ENCODE measurements at places on chromosomes 5 and 9. TPM values are rescaled to one million over a fixed set of nuclear protein-coding genes. Genes with fewer than 3 reads are reported as not detected.

The MSMP gene
- 1.1 TPM for total RNA-seq

The ARHGEF39 gene
- total RNA-seq, result 6.4 TPM

The NMUR2 gene
- 0.09 TPM for total RNA-seq

The ST6GALNAC4 gene
- 42.1 TPM for total RNA-seq

The ZNF883 gene
- 4.5 TPM for total RNA-seq

The SHB gene
- 54.5 TPM for total RNA-seq

The CDH9 gene
- total RNA-seq, result not detected

The PTGS1 gene
- total RNA-seq, result 24.1 TPM

The SLC25A2 gene
- total RNA-seq, result not detected

The HSD17B4 gene
- 379 TPM for total RNA-seq

The ECSCR gene
- 9.4 TPM for total RNA-seq

The GAPVD1 gene
- 45.8 TPM for total RNA-seq

The GRM6 gene
- not detected for total RNA-seq

The GLIPR2 gene
- total RNA-seq, result 17.0 TPM

The FKBP15 gene
- 28.9 TPM for total RNA-seq

DNA sequence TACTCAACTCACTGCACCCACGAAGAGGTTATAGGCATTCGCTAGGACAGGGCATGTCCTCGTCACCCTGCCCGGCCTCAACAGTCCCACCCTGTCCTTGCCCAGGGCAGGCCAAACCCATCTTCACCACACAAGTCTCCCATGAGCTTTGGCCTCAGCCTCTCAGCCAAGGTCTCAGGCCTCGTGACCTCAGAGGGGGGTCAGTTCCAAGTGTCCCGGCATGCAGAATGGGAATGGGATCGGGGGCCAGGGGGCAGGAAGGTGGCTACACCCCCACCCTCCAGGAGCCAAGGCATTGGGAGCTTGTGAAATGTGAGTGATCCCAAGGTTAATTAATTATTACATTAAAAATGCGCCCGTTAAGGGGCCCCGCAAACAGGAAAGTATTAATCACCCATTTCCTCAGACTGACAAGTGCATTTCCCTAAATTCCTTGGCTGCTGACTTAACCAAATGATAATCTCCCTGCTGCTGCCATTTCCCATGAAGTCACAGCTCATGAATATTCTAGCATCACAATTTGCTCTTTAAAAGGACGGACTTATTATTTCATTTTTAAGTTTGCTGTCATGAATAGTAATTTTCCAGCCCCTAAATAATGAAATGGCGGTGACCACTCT, 8.0 kb upstream of the UBAC1 start:
- DNase-seq, result no peak

GRCh38 chr5:40853632-40854192, 12.5 kb downstream of the CARD6 start:
- no peak for DNase-seq

DNA sequence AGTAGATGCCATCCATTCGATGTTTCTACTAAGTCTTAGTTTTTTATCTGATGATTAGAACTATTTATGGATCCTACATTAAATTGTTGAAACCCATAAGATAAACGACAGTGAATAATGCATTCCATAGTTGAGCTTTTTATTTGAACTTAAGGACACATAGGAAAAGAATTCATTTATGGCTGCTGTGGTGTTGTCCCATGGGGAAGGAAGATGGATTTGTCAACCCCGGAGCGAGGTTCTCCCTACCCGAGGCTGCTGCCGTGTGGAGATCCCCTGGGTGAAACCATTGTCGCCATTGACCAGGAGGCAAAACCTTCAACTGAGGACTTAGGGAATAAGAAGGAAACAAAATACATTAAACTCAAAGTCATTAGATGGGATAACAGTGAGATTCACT, 146.7 kb downstream of the PRDM6 start:
- DNase-seq, result no peak

- no peak for DNase-seq
Measured at GRCh38 chr9:37752642-37753488, 740 bp upstream of the TRMT10B start.

- DNase-seq, result no peak
Measured at GRCh38 chr5:137831526-137831925, 36.1 kb upstream of the MYOT start.

- DNase-seq, result no peak
Measured at GRCh38 chr5:41815663-41816229, 54.5 kb downstream of the OXCT1 start.

- DNase-seq, result no peak
Measured at GRCh38 chr5:37370550-37370863, 399 bp downstream of the NUP155 start.

GRCh38 chr9:132372177-132373095, 17.6 kb upstream of the SETX start:
- peak; percentile 49 for DNase-seq

GRCh38 chr5:134512661-134512999, 12.8 kb upstream of the JADE2 start:
- no peak for DNase-seq

DNA sequence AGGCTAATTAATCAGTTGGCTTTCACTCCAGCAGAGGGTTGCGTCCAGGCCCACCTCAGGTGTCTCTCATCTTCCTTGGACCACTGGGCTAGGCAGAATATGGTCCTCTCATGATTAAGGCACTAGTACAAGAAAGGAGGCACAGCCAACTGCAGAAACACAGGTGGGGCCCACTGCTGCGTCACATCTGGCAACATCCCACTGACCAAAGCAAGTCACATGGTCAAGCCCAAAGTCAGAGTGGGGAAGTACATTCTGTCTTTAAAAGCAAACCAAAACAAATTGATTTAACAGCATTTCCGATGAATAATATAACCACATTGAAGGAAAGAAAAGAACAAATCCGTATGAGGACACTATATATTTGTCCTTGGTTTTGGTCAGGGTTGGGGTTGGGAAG, 28.0 kb upstream of the UBTD2 start:
- DNase-seq, result no peak

DNA sequence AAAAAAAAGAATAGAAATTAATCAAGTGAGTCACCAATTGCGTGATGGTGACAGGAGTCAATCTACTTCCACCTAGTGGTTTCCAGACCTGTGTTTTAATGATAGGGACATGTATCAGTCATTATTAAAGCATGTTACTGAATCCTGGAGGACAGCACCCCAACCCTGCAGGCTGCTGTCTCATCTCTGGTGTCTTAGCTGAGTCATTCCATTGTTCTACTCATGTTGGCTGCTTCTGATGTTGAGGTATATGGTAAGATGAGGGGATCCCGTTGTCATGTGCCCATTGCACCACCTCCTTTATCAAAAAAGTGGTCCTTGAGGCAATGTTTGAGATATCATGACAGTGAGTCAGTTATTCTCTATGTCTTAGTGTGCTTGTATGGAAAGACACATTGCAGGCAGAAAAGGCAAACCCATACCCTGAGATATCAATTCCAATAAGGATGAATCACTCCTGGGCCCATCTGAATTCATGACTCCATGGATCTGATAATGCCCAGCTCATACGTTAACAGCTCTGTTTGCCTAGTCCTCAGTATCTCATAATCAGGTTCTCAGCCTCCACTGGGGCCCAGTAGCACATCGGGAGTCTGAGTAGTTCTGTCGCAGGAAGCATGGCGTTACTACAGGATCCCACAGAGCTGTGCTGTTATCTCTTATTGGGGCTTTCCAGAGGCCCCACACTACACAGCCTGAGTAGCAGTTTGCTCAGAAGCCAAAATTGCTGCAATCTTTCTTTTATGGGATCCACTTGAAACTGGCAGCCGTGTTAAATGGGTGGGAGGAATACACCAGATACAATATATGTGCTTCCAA, 31.2 kb downstream of the HMGCS1 start:
- DNase-seq, result no peak

DNA sequence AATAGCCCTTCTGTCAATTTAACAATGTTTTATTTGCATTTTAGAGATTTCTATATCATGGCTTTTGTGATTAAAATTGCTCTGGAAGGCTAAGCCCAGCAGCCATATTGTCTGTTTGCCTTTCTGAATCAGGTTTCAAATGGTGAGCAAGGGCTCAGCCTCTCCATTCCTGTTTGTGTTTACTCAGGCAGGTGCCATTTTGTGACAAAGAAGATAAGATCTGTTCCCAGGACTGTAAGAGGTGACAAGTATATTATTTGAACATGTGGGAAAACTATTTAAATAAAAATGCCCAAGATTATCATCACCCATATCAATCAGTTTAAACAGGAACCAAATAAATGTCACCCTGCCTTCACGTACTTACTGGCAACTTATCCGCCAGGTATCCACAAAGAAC, 641.3 kb upstream of the KLF4 start:
- no peak for DNase-seq

DNA sequence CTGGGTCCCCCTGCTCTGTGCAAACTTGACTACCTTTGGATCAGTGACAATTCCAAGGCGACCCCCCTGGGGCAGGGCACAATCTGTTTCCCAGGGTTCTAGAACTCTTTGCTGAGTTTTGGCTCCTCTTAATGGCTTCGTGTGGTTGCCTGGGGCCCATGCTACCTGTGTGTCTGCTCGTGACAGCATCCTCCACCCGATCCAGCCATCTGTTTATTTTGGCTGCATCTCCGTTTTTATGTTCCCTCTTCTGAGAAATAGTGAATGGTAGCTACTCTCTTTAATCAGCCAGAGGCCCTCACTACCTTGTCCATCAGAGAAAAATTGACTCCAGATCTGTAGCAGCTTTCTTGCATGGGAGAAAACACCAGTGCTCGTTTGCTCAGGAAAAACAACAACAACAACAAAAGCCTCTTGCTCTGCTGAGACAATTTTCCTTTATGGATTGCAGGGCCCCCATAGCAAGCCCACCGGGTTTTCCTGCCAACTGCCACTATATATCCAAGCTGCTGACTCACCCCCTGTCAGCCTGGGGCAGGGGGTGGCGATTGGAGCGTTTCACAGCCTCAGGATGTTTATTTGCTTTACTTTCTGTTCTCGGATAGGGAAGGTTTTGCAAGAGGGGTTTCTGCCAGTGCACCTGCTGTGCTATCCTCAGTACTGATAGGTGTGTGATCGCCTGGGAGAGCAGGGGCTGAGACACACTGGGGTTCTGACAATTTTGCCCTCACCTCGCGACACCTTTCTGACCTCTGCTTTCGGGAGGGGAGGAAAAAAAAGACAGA, 607.8 kb downstream of the BNC2 start:
- no peak for DNase-seq

DNA sequence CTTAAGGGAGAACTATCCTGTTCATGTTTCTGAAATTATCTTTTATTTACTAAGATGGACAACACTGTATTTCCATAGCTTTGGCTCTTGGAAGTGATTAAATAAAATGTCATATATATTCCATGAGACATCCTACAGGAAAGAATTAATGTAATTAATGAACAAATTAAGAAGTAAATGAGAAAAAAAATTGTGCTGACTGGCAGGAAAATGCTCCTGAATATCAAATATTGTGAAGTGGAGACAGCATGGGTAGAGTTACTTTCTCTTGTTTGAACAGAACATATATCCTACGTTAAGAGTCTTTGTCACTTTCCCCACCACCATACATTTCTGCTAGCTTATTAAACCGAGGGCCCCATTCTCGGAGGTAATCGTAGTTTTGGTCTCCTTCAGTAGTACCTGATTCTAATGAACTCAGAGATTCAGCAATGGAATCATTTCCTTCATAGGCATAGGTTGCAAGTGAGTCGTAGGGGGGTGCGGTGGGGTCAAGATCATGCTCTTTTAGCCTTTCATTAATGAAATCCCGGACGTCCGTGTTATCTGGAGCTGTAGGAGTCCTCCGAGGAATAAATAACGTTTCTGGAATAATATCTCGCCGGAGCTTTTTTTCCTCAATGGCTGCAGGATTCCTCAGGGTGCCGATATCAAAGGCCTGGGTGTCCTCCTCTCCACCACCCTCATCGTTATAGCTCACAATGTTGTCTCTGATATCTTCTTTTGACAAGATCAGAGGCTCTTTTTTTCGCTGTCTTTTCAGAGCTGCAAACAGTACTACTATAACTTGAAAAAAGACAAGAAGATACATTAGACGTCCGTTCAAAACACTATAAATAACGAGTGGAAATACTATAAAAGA, 157.2 kb downstream of the CDH10 start:
- DNase-seq, result no peak

GRCh38 chr5:168471785-168472184, 14.5 kb upstream of the RARS1 start:
- no peak for DNase-seq

GRCh38 chr9:115764645-115765044, 388.9 kb upstream of the PAPPA start:
- no peak for DNase-seq

DNA sequence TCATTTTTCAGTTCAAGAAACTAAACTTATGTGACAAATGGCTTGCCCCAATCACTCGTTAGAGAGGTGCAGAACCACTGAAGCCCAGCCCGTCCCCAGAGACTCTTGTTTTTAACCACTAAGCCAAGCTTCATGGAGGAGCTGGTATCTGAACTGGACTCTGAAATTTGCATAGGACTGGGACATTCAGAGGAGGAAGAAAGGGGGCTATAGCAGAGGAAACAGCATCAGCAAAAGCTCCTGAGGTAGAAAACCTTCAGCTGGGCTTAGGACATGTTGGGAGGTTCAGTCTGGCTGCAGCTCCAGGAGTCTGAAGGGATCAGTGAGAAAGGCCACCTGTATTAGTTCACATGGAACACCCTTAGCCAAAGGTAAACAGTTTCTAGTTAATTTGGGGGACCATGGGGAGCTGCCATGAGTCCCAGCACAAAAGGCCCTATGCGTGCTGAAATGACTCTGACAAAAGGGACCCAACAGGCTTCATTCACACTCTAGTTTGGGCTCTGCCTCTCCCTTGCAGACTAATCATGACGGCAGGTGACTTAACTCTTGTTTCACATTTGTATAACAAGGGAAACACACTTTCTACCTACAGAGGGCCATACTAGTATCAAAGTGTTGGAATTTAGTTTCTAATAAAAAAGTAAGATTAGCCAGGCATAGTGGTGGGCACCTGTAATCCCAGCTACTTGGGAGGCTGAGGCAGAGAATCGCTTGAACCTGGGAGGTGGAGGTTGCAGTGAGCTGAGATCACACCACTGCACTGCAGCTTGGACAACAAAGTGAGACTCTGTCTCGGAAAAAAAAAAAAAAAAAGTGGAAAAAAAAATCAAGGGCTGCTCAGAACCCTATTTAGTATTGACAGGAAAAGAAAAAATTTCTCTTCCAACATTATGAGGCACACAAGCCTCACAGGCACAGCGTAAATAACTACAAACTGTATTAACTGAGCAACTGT, 10.2 kb downstream of the FBXO10 start:
- no peak for DNase-seq

DNA sequence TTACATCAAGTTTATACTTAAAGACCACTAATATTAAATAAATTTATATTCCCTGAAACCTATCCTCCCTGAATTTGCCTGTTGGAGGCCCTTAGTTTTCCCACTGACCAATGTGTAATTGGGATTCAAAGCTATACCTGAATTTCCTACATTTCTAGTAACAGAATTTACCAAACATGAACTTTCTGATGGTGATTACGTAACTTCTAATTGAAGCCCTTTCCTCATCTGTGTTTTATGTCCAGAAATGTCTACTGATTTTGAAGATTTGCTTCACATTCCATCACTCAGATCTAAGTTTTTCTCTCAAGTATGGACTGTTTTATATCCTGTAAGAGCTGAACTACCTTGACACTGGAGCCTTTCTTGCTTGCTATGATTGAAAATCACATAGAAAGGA, 12.8 kb downstream of the ZFP62 start:
- DNase-seq, result no peak
